ENCODE measurements at places on chromosomes 7 and 10. TPM values are rescaled to one million over a fixed set of nuclear protein-coding genes. Genes with fewer than 3 reads are reported as not detected.

TEX36 gene
- polyA plus RNA-seq = not detected

GSAP gene
- 1.0 TPM for polyA plus RNA-seq

GBX1 gene
- polyA plus RNA-seq = not detected

CDC14C gene
- polyA plus RNA-seq = not detected

GTF2IRD2 gene
- 2.9 TPM for polyA plus RNA-seq

CPXM2 gene
- polyA plus RNA-seq = not detected

DKK1 gene
- polyA plus RNA-seq = 91.4 TPM

ZNF736 gene
- 1.9 TPM for polyA plus RNA-seq

PPIF gene
- polyA plus RNA-seq = 127 TPM

GRCh38 chr7:25847336-25848070 lies 304.5 kb upstream of the NFE2L3 start:
- peak; percentile 33 for DNase-seq

- DNase-seq = peak; percentile 73
Observed at GRCh38 chr10:3484306-3485056, 300.5 kb downstream of the KLF6 start.

DNA sequence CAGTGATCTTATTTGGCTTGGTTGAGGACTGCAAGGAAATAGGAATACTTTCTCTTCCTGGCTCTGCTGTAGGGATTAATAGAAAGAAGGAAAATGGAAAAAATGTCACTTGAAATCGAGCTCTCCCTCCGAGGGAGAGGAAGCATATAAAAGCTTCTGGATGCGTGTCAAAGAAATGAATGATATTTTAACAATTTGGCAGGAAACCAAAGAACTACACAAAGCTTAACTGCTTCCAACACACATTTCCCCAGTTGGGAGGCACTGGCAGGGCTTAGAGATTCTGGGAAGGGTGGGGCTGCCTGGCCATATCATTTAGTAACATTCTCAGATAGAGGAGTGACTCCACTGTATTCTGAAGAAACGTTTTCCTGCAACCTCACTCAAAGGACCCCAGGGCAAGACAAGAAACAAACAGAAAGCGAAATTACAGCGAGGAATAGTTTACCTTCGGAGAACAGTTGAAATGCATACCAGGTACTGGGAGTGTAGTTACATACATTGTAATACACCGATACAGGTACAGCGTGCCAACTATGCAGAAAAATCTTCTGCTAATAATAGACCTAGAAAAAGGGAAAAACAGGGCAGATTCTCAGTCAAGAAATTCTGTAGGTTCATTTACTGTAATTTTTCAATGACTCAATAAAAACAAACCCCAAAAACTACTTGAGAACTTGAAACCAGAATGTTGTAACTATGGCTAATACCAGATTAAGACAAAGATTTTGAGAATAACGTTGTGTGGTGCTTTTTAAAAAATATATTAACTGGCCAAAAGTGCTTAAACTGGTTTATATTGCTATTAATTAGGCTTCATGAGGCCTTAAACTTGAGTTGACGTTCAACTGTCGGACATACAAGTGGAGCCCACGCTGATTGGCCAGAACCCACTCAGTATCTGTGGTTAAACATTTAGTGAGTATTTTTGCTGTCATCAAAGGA lies 75.7 kb upstream of the ASAH2 start:
- peak; percentile 72 for DNase-seq

DNA sequence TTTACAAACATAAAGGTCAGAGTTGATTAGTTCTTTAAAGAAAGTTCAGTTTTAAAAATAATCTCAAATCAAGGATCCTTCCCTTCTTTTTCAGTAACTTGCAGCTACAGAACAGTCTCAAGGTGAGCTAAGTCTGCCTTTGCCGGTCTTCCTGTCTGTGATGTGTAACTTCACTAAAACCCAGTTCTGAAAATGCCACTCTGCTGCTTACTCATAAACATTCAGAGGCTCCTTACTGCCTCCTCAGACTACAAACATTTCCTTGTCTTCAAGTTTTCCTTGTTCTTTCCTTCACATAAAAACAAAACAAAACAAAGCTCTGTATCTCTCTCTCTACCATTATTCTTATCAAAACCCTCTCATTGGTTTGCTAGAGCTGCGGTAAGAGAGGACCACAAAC lies 128.7 kb downstream of the ETV1 start:
- DNase-seq = peak; percentile 12

DNA sequence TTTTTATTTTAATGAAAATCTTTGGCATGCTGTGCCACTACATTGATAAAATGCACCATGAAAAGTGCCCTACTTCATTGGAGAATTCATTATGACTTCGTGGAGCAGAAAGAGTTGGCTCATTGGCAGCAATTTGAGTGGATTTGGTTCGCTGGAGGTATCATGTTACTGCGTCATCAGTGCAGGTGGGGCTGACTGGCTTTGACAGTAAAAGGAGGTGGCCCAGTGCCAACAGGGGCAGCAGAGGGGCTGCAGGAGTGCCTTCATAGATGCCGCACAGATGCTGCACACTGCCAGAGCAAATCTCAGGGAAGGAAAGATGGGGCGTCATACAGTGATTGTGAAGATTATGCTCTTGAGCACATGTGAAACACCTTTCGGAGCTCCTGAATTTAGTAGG lies 22.2 kb downstream of the FZD1 start:
- DNase-seq = no peak

GRCh38 chr7:11239316-11239715 lies 265.6 kb downstream of the PHF14 start:
- DNase-seq = no peak

- no peak for DNase-seq
Observed at GRCh38 chr7:95594185-95594584, 2.1 kb downstream of the PDK4 start.

DNA sequence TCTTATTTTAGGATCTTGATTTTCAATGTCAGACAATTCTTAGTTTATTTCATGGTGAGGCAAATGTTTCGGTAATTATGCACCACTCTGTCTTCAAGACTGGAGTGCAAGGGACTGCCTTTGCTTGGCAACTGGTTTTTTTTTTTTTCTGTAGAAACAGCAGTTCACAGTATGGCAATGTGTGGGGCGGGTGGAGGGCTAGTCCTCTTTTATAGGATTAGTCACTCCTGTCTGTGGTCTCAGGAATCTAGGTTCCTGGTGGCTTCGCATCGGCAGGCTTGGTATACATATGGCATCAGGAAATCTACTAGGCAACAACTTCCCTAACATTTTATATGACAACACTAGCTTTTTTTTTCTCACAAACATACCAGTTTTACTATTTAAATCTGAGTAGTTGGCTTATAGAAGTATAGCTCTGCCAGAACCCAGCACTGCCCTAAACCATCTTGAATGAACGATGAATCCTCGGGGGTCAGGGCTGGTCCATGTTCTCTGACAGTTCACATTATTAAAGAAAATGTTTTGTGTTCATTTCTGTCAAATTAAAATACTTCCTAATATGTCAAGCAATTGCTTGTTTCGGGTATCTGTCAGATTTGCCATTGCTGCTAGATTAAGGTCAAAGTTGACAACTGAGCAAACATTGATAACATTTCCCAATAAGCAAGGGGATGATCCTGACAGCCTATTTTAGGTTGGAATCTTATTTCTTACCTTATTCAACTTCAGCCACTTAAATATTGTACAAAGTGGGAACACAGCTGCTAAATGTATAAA lies 289.7 kb upstream of the VSTM2A start:
- DNase-seq = no peak

GRCh38 chr10:119747940-119748339 lies 22.1 kb downstream of the INPP5F start:
- no peak for DNase-seq

DNA sequence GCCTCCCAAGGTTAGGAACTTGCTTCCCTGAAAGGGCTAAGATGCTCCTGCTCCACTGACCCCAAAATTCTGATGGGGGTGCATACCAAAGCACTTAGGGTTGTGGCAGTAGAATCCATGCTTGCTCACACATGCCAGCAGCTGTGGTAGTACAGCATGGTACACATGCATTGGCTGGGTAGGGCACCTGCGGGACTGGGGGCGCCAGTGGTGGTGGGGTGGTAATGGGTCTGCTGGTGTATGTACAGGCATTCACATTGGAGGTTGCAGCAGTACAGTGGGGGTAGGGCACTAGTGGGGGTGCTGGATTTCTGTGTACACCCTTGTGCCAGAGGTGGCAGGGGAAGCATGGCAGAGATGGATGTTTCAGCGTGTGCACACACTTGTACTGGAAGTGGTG lies 72.3 kb upstream of the TAS2R16 start:
- no peak for DNase-seq

GRCh38 chr10:122671355-122671754 lies 28.3 kb downstream of the C10orf120 start:
- no peak for DNase-seq

DNA sequence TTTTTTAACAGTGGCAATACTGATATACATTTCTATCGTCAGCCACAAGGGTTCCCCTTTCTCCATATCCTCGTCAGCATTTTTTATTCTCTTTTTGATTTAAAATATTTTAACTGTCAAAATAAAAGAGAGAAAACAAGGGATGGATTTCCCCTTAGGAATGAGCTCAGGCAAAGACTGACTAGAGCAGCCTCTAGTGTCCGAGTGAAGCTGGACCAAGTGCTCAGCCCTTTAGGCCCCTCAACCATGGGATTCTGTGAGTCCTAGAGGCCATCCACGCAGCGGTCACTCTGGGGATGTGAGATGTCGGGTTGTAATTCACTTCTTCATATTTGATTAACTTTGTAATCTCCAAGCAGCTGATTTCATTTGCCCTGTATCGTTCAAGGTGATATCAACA lies 137.4 kb upstream of the RNF32 start:
- DNase-seq = peak; percentile 11

GRCh38 chr10:78853864-78854263 lies 214.9 kb upstream of the ZMIZ1 start:
- no peak for DNase-seq

- DNase-seq = no peak
Observed at GRCh38 chr7:87058744-87059524, 520 bp downstream of the ELAPOR2 start.

- DNase-seq = peak; percentile 67
Observed at GRCh38 chr7:98276241-98276761, 5.2 kb upstream of the BRI3 start.

DNA sequence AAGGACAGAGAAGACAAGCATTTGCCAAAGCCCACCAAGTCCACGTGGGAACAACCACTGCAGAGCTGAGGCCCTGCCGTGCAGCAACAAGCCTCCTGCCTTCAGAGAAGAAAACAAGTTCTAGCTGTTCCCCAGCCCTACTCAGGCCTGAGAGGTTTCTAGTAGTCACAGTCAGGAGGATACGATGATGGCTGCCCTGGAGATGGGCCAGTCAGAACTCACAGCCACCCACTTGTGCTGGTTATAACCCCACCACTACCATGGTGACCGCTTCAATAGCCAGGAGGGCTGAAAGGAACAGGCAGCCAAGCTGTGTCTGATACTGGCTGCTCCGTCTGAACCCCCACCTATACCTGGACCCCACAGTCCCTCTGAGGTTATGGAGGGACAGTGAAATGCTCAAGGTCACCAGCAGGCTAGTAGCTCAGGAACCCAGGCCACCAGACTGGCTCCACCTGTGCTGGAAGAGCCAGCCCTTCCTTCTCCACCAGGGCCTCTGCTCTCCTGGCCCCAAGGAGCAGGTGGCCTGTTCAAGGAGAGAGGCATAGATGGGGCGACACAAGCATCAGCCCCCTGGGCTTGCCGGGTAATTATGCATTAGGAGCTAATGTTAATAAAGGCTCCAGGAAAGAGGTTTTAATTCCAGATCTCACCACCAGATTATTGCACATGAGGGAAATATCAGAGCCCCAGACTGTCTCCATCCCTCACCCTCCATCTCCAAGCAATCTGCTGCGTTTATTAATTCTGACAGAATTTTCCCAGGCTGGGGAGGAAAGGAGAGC lies 125.8 kb upstream of the PCBD1 start:
- DNase-seq = no peak
